Breast epithelium (tissue), 4 donors: ENCODE measurements at places on chromosomes 7 and 10. TPM values are rescaled to one million over a fixed set of nuclear protein-coding genes. Genes with fewer than 3 reads are reported as not detected.

- H3K27me3 ChIP-seq, result no peaks in the 10 kb centered on the region
- H3K27ac ChIP-seq, result no peak overlapping the region
- DNase-seq, result no peak
- H3K4me1 ChIP-seq, result no peaks in the 10 kb centered on the region
- no peak overlapping the region for H3K4me3 ChIP-seq
These were observed 54.3 kb downstream of the BMPER start for GRCh38 chr7:33959676-33960075.

TMEM130 gene
- not detected for total RNA-seq

GRCh38 chr7:17732083-17732482 is 208.2 kb downstream of the SNX13 start:
- no peaks in the 10 kb centered on the region for H3K27me3 ChIP-seq
- no peak overlapping the region for H3K27ac ChIP-seq
- no peak for DNase-seq
- no peaks in the 10 kb centered on the region for H3K4me1 ChIP-seq
- H3K36me3 ChIP-seq, result no peaks in the 10 kb centered on the region

XRCC2 gene
- 2.2 TPM for total RNA-seq

VPS50 gene
- total RNA-seq, result 20.3 TPM

TMEM273 gene
- total RNA-seq, result 9.1 TPM

CLDN3 gene
- 81.6 TPM for total RNA-seq

DNA sequence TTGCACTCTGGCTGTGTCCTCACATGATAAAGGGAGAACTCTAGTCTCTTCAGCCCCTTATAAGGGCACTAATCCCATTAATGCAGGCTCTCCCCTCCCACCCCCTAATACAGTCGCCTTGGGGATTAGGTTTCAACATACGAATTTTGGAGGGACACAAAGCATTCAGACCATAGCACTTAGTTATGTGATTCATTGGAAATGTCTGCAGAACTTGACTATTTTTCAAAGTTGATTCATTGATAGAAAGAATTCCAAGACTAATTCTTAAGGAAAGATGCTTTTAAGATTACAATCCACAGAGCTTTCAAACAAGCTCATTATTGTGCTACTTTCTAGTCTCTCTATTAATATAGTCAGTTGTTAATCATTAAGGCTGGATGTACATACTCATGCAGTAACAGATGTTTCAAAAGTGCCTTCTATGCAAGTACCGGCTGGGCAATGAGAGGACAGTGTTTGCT is 85.3 kb upstream of the RPA3 start:
- no peak overlapping the region for H3K27ac ChIP-seq
- no peak for DNase-seq
- no peaks in the 10 kb centered on the region for H3K27me3 ChIP-seq
- no peaks in the 10 kb centered on the region for H3K4me1 ChIP-seq
- no peaks in the 10 kb centered on the region for H3K36me3 ChIP-seq

DNA sequence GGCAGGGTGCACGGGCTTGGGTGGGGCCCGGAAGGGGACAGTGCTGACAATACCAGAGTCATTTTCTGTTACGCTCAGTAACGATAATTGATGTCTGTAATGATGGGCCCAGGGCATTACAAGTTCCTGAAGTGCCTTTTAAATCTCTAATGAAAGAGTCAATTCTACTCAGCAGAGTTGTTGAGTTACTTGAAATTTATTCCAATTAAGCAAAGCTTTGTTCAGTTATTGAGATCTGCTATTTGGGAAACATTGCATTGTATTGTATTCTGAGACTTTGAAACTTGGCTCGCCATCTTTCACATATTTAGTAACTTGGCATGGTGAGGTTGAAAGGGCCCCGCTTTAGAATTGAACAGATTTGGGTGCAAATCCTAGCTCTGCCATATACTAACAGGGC is 34.7 kb downstream of the MINDY4 start:
- H3K4me3 ChIP-seq, result no peak overlapping the region
- H3K27me3 ChIP-seq, result no peaks in the 10 kb centered on the region
- no peak overlapping the region for H3K27ac ChIP-seq
- no peak for DNase-seq
- H3K36me3 ChIP-seq, result no peaks in the 10 kb centered on the region

- DNase-seq, result no peak
- H3K4me1 ChIP-seq, result no peaks in the 10 kb centered on the region
- H3K36me3 ChIP-seq, result no peaks in the 10 kb centered on the region
These were observed 20.0 kb downstream of the CUBN start for GRCh38 chr10:17109475-17110207.

DNA sequence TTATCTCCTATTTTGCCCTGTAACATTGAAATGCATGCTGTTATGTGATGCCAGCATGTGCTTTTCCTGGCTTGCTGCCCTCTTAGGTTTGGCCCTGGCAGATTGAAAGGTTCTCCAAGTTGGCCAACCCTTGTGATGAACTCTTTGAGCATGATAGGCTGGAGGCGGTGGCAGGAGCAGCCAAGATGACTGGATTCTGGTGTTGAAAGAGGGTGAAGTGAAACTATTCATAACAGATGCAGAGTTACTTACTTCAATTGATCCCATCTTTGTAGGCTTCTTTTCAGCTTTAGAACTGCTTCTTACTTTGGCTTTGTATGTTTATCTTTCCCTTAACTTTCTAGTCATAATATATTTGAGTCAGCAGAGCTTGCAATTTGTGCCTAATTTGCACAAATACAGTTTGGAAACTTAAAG is 57.6 kb downstream of the BICC1 start:
- no peaks in the 10 kb centered on the region for H3K4me1 ChIP-seq
- H3K4me3 ChIP-seq, result no peak overlapping the region
- no peak for DNase-seq
- H3K27me3 ChIP-seq, result no peaks in the 10 kb centered on the region

DNA sequence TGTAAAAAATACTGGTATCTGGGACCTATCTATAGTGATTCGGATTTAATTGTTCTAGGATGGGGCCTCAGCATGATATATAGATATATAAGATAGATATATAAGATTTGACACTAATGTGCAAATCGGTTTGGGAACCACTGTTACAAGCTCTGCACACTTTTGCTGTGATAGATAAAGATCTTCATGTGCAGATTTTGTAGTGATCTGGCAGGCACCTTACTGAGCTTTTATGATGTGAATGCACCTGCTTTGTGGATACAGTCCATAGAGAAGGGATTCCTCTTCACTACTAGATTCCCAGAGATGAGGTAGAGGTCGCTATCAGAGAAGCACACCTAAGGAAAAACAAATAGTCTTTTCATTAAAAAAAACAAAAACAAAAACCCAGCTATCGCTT is 33.3 kb upstream of the PCGF5 start:
- DNase-seq, result no peak
- no peak overlapping the region for H3K27ac ChIP-seq
- no peak overlapping the region for H3K4me3 ChIP-seq
- no peaks in the 10 kb centered on the region for H3K36me3 ChIP-seq
- no peaks in the 10 kb centered on the region for H3K4me1 ChIP-seq

GRCh38 chr10:12489357-12489756 is 140.0 kb downstream of the CAMK1D start:
- H3K4me1 ChIP-seq, result no peaks in the 10 kb centered on the region
- no peaks in the 10 kb centered on the region for H3K36me3 ChIP-seq
- no peak overlapping the region for H3K27ac ChIP-seq
- no peaks in the 10 kb centered on the region for H3K27me3 ChIP-seq

DNA sequence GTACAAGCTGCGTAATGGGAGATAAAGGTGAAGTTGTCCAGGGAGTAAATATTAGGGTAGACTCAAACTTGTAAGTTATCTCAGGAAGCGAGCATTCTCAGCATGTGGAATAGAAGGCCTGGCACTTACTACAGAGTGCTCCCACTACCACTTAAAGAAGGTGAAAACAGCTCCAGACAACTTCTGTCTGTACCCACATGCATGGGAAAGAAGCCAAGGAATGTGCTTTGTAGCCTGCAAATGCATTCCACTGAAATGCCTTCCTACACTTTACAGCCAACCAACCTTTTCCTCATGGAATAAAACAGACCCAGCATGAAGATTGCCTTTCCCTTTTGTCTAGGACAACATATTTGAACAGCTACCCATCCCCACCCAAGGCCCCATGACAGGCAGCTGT is 45.4 kb upstream of the NPSR1 start:
- no peaks in the 10 kb centered on the region for H3K36me3 ChIP-seq
- H3K27ac ChIP-seq, result no peak overlapping the region
- no peak overlapping the region for H3K4me3 ChIP-seq
- H3K4me1 ChIP-seq, result no peaks in the 10 kb centered on the region

DNA sequence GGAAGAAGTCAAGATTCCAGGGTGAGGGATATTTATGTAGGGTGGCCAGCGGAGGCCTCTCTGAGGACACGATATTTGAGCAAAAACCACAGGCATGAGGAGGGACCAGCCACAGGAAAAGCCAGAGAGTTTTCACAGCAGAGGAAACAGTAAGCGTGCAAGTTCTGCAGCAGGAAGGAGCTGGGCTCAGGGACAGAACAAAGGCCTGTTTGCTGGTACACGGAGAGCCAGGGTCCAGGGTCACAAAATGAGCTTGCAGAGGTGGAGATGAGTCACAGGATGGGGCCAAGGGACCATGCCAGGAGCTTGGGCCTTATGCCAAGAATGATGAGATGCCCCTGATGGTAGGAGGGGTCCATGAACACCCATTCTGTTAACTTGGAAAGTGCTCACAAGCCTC is 283.5 kb downstream of the PLXNA4 start:
- H3K27me3 ChIP-seq, result no peaks in the 10 kb centered on the region
- H3K27ac ChIP-seq, result no peak overlapping the region
- no peaks in the 10 kb centered on the region for H3K4me1 ChIP-seq
- no peak for DNase-seq
- no peak overlapping the region for H3K4me3 ChIP-seq

- H3K27ac ChIP-seq, result no peak overlapping the region
- H3K27me3 ChIP-seq, result no peaks in the 10 kb centered on the region
- DNase-seq, result no peak
- H3K4me3 ChIP-seq, result no peak overlapping the region
- no peaks in the 10 kb centered on the region for H3K36me3 ChIP-seq
- H3K4me1 ChIP-seq, result no peaks in the 10 kb centered on the region
These were observed 11.8 kb upstream of the CELF2 start for GRCh38 chr10:11005725-11006427.

GRCh38 chr10:35089611-35090161 is 455 bp downstream of the CUL2 start:
- H3K27ac ChIP-seq, result peak overlapping the region; percentile 88
- no peaks in the 10 kb centered on the region for H3K36me3 ChIP-seq
- peak overlapping the region; percentile 93 for H3K4me3 ChIP-seq
- H3K27me3 ChIP-seq, result no peaks in the 10 kb centered on the region
- DNase-seq, result no peak
- H3K4me1 ChIP-seq, result peaks cover 7% of the 10 kb centered on the region

OR13A1 gene
- total RNA-seq, result 0.33 TPM

MMP21 gene
- total RNA-seq, result 0.59 TPM

GJD4 gene
- not detected for total RNA-seq

GRCh38 chr7:15628876-15629275 is 57.6 kb downstream of the MEOX2 start:
- DNase-seq, result no peak
- no peak overlapping the region for H3K4me3 ChIP-seq
- no peaks in the 10 kb centered on the region for H3K27me3 ChIP-seq
- no peaks in the 10 kb centered on the region for H3K4me1 ChIP-seq

SFXN4 gene
- total RNA-seq, result 14.6 TPM

MEIG1 gene
- total RNA-seq, result not detected

- H3K4me3 ChIP-seq, result no peak overlapping the region
- no peak overlapping the region for H3K27ac ChIP-seq
- no peaks in the 10 kb centered on the region for H3K4me1 ChIP-seq
- H3K36me3 ChIP-seq, result no peaks in the 10 kb centered on the region
- no peak for DNase-seq
These were observed 208.6 kb downstream of the ADAM12 start for GRCh38 chr10:126179637-126180036.

MYH16 gene
- not detected for total RNA-seq

DNA sequence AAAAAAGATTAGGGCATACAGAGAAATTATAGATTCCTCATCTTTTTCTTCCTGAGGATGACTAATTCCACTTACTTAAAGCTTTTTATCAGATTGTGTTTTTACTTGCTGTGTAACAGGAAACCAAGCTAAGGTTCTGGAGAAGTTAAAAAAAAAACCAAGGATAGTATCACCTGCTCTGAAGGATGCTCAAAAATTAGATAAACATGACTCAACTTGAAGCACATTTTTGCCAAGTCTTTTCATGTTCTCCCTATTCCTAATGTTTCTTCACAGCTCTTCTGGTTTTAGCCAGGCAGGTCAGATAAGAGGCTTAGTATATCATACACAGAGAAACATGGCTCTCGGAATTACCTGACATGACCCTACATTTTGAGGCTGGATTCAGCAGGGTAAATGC is 90.3 kb downstream of the CPEB3 start:
- no peak overlapping the region for H3K27ac ChIP-seq
- H3K36me3 ChIP-seq, result no peaks in the 10 kb centered on the region
- H3K4me1 ChIP-seq, result no peaks in the 10 kb centered on the region
- no peak overlapping the region for H3K4me3 ChIP-seq
- no peaks in the 10 kb centered on the region for H3K27me3 ChIP-seq

SNX10 gene
- total RNA-seq, result 18.1 TPM

GRCh38 chr10:118629211-118629610 is 33.8 kb upstream of the PRLHR start:
- no peaks in the 10 kb centered on the region for H3K27me3 ChIP-seq
- no peaks in the 10 kb centered on the region for H3K36me3 ChIP-seq
- no peak for DNase-seq
- H3K4me3 ChIP-seq, result no peak overlapping the region
- peak overlapping the region; percentile 52 for H3K27ac ChIP-seq

DNA sequence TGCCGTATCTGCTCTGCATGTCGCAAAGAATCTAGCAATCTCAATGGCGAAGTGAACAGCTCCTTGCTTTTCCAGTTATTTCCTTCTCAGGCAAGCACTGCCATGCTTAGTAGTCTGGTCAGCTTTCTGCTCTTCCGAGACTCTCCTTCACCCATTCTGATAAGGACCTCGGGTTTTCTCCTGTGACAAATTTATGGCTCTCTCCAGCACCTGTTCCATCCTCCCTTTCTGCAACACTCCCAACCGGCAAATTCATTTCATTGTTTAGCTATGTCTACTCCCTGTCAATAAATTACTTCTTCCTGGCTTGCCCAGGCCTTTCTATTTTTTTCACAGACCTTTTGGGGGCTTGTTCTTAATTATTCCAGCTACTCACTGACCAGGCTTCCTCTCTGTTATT is 252.6 kb downstream of the SORCS3 start:
- H3K27ac ChIP-seq, result no peak overlapping the region
- no peaks in the 10 kb centered on the region for H3K36me3 ChIP-seq
- DNase-seq, result no peak
- no peaks in the 10 kb centered on the region for H3K4me1 ChIP-seq

JAKMIP3 gene
- total RNA-seq, result 1.3 TPM

GRCh38 chr10:70477661-70478162 is 855 bp upstream of the PALD1 start:
- H3K27ac ChIP-seq, result no peak overlapping the region
- H3K4me1 ChIP-seq, result peaks cover 11% of the 10 kb centered on the region

DNA sequence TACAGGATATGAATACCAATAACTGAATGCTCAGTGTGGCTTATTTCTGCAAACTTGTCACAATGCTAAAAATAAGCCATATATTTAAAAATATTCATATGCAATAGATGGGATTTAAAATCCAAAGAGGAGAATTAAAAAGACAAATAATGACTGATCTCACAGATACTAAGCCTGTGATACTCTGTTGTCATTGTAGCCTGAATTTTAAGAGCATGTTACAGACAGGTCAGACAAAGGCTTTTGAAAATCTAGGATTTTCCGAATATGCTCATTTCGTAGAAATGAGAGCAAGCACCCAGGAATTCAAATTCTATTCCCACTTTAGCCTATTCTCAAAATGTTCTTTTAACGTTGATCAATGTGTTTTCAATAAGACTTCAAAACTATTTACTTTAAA is 269.7 kb downstream of the PCDH15 start:
- H3K27me3 ChIP-seq, result no peaks in the 10 kb centered on the region
- no peak for DNase-seq
- H3K4me1 ChIP-seq, result no peaks in the 10 kb centered on the region
- H3K36me3 ChIP-seq, result no peaks in the 10 kb centered on the region
- H3K27ac ChIP-seq, result no peak overlapping the region

ASB10 gene
- total RNA-seq, result not detected
